Epithelial cell of alveolus of lung (primary cell): ENCODE measurements at places on chromosomes 3 and 15. TPM values are rescaled to one million over a fixed set of nuclear protein-coding genes. Genes with fewer than 3 reads are reported as not detected.

CELSR3 gene
- total RNA-seq = 2.8 and 5.0 TPM in 2 replicates

HYKK gene
- total RNA-seq = 1.8 and 9.4 TPM in 2 replicates

CPNE9 gene
- not detected in 2 replicates for total RNA-seq

CFAP91 gene
- total RNA-seq = 0.32 and 1.4 TPM in 2 replicates

C2CD4A gene
- not detected in 2 replicates for total RNA-seq

SOX14 gene
- not detected in 2 replicates for total RNA-seq

ATP8B4 gene
- total RNA-seq = 0.39 and 2.2 TPM in 2 replicates

FOXL2 gene
- 0.08 and 1.4 TPM in 2 replicates for total RNA-seq

GABRB3 gene
- 1.2 and 3.3 TPM in 2 replicates for total RNA-seq

CCDC54 gene
- not detected in 2 replicates for total RNA-seq

MKRN2OS gene
- not detected in 2 replicates for total RNA-seq

ADGRG7 gene
- not detected in 2 replicates for total RNA-seq

CD200R1 gene
- 0.13 TPM in 1 of 2 replicates, not detected in the other for total RNA-seq

EIF4E3 gene
- total RNA-seq = 2.7 and 4.0 TPM in 2 replicates

ROPN1 gene
- not detected in 2 replicates for total RNA-seq

ST8SIA2 gene
- total RNA-seq = under 0.01 TPM in 1 of 2 replicates, not detected in the other

GCNT3 gene
- total RNA-seq = not detected in 2 replicates

ECE2 gene
- total RNA-seq = not detected in 2 replicates

HACD2 gene
- 14.1 and 15.5 TPM in 2 replicates for total RNA-seq

UROC1 gene
- not detected in 2 replicates for total RNA-seq

ZNF662 gene
- 1.3 and 3.0 TPM in 2 replicates for total RNA-seq

POLR2M gene
- total RNA-seq = 31.8 and 55.8 TPM in 2 replicates
